ENCODE measurements at places on chromosomes 4 and X.

- no peak for DNase-seq
Measured at GRCh38 chr4:113998079-113998478, 18.6 kb upstream of the ARSJ start.

GRCh38 chr4:177380730-177381287, 61.4 kb downstream of the AGA start:
- no peak for DNase-seq

- DNase-seq = no peak
Measured at GRCh38 chr4:3041192-3042142, 32.9 kb downstream of the HTT-AS start.

DNA sequence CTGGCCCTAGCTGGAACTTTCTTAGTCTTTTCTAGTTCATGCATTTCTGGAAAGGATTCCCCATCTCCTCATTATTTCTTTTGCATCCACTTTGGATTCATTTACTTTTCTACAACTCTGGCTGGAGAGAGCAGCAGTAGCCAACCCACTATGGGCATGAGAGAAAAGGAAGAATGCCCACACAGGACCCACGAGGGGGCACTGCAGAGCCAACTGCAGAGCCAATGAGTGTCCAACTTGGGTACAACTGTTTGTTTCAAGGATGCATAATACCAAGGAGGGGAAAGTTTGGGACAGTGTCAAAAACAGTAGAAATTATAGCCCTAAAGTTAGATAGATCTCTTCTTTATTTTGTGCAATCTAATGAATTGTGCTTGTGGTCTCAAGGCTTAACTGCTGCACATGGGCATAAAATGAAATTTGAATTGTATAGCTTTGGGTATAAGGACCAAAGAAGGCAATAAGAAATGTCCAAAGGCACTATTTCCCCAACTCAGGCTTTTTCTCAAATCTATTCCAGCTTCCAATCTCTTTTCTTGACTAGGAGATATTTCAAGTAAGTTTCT, 230.6 kb downstream of the NSUN7 start:
- no peak for DNase-seq

DNA sequence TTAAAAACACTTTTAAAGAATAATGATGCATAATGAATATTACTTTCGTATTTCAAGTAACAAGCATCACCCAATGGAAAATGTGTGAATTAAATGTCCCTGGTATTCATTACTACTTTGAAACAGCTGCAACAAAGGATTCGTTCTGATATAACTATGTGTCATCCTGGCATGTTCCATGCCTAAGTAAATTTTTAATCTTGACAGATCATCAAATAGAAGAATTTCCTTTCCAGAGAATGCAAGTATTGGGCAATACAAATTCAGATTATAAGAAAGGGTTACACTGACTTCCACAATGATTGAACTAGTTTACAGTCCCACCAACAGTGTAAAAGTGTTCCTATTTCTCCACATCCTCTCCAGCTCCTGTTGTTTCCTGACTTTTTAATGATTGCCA, 105.3 kb downstream of the SPCS3 start:
- DNase-seq = no peak

- no peak for DNase-seq
Measured at GRCh38 chr4:7434766-7435150, at the start of gene PSAPL1. PSAPL1 (minus strand) TSS chr4:7434930; CDS start chr4:7434879, 51 bp downstream.

DNA sequence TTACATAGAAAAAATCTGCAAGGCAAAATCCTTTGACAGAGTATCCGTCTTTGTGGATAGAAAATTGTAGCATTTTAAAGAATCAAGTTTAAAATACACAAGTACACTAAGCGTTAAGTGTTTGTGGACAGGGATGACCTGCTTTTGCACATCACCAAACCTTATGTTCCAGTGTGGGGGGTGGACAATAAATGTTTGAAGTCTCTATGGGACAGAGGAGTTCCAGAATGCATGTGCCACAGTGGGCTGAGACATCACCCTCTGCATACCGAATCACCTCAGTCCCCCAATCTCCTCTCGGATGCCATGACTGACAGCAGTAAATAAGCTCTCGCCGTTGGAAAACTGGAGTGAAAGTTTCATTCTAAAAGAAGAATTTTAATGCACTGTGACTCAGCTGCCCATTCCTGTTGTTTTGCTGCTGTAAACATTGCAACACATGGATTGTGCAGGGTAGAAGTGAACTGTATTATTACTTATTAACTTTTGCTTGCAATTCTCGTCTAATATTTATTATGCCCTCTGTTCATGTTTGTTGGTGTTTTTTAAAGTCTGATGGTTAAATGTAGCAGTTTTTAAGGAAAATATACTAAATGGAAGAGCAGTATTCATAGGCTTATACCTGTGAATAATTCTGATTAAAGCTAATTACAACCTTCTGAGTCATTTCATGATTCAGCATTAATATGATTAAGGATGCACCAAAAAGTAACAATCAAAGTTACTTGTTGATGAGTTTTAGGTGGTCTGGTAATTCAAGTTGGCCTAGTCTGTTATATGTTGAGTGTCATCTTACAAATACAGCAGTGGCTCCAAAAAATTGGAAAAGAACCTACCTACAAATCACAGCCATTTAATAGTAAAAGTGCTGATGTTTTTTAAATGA, 24.0 kb downstream of the CDKN2AIP start:
- no peak for DNase-seq

GRCh38 chr4:156182269-156182668, 228.6 kb upstream of the CTSO start:
- no peak for DNase-seq

GRCh38 chrX:146056511-146057081, 239.0 kb downstream of the SLITRK2 start:
- DNase-seq = no peak

DNA sequence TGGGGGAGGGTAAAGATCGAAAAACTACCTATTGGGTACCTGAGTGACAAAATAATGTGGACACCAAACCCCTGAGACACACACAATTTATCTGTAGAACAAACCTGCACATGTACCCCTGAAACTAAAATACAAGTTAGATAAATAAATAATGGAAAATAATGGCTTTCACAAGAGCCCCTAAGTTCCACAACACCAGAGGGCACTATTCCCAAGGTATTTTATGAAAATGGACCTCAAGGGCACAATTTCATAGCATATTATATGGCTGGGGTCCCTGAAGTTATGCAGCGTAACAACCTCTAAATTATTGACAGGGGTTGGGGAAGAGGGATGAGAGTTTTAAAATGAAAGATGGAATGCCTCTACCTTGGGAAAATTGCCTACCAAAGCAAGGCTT, 81.3 kb upstream of the TMEM33 start:
- no peak for DNase-seq

GRCh38 chr4:54945838-54946237, 179.6 kb downstream of the KDR start:
- no peak for DNase-seq

GRCh38 chr4:74065115-74065642, 26.7 kb upstream of the CXCL3 start:
- no peak for DNase-seq

DNA sequence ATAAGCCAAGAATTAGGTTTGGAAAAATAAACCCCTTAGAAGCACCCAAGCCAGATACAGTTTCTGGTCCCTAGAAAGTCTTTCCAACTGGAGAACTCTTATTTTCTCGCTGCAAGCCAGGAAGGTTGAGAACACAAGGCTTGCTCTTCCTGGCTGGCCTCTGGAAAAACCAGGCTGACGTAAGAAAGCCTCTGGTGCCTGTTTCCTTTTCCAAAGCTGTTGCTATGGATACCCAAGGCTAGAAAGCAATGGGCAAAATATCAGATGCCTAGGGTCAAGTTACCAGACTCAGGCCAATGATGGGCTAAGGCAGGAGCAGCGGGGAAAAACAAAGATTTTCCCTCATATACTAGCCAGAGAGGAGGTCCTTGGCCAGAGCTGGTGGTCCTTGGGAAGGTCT, 281.6 kb downstream of the KLHL13 start:
- no peak for DNase-seq

DNA sequence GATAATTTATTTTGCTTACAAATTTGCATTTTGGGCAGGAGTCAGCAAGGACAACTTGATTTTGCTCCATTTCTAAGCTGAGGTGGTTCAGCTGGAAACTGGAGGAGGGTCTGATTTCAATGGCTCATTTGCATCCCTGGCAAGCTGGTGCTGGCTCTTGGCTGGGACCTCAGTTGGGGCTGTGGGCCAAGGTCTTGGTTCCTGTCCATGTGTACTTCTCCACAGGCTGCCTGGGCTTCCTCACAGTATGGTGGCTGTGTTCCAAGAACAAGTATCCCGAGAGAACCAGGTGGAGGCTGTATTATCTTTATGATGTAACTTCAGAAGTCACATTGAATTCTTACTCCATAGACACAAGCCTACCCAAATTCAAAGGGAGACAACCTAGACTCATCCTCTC, 77.0 kb upstream of the STX18 start:
- no peak for DNase-seq

DNA sequence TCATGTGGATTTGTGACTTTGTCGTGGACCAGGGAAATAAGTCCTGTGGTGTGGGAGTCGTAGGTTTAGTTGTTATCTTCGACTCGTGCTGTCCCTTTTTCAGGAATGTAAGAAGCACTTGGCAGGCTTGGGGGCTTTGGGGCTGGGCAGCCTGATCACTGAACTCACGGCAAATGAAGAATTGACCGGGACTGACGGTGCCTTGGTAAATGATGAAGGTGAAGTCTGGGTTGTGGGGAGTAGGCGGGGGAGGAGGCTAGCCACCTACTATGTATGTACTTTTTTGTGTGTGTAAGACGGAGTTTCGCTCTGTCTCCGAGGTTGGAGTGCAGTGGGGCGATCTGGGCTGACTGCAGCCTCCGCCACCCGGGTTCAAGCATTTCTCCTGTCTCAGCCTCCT, 1.2 kb downstream of the TAF1 start:
- no peak for DNase-seq

GRCh38 chr4:2688697-2689096, 67.4 kb downstream of the TNIP2 start:
- DNase-seq = no peak

DNA sequence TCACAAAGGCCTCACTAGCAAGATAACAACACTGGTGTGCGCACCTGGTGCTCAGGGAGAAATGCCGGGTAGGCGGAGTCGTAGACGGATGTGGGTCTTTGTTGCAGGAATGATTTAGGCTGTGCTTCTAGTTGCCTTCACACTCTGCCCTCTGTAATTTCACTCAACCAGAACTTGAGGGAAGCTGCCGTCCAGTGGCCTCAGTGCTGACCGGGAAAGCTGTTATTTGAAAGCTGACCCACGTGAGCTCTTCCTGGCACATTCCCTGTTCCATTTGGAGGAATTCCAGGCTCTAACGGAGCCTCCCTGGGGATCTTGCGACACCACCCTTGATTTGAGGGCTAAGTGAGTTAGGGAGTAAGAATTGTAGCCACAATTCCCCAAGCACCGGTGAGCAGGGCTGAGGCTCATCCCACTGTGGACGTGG, 15.9 kb downstream of the SH3TC1 start:
- DNase-seq = no peak

GRCh38 chrX:40834225-40834624, 98.9 kb upstream of the MED14 start:
- DNase-seq = no peak

GRCh38 chr4:165953181-165953580, 80.1 kb downstream of the TLL1 start:
- DNase-seq = no peak

DNA sequence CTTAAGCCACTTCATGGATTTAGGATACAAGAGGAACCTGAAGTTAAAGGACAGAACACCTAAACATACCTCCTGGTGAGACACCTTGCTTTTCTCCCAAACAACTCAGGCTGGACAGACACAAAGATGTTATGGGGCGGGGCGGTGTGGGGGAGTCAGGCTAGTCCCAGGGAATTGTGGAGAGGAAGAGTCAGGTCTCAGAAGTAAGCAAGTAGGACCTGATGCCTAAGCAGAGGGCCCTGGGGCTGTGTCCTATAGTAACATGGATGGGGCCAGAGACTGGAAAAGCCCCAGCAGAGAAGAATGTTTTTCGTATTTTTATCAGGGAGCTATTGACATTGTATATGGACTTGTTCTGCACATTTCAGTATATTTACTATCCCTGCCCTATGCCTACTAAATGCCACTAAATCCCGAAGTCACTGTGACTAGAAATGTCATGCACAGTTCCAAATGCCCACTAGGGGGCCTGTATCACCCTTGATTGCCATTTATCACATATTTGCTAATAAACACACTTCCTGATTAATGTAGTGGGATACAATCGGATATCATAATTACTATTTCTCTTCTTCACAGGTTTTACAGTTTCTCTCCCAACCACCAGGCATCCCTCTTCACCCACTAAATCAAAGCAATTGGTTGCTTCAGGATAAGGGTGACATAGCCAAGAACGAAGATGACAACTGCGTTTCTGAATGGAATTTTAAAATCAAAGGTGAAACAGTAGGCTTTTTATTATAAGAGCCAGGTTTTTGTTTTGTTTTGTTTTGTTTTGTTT, 23.8 kb upstream of the ARHGAP10 start:
- DNase-seq = peak; percentile 2

DNA sequence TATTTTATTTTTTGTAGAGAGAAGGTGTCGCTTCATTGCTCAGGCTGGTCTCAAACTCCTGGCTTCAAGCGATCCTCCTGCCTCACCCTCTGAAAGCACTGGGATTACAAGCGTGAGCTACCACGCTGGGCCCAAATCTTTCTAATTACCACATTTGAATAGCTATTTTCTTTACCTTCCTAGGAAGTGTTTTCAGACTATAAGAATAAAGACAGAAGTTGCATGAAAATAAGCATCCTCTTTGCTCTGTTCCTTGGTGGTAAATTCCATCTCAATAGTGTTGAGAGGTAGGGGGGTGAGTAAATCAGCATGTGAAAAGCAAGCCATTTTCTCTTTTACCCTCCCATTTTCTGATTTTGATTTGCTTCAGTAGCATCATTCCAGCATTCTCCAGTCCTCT, 122.4 kb downstream of the LARP7 start:
- DNase-seq = no peak

- no peak for DNase-seq
Measured at GRCh38 chr4:77047037-77047436, 28.8 kb downstream of the CCNI start.

- DNase-seq = no peak
Measured at GRCh38 chr4:179028321-179028720, 1586.1 kb upstream of the AGA start.

DNA sequence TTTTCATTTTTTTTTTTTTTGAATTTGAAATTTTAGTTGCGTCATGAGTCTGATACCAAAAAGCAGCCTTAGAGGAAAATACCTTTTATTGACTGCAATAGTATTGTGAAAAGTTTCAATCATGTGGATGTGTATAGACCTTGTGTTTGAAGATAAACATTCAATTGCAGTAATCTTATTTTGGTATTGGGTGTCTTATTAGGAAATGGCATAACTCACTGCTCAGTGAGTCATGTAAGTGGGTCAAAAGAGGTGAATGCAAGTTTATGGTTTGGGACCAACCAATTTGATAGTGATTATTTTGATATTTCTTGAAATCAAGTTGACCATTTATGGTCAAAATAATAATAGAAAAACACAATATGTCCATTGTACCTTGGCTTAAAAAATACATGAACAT, 627.8 kb upstream of the SLIT2 start:
- no peak for DNase-seq
